ENCODE measurements at places on chromosomes 5 and 9.

GRCh38 chr9:80012557-80013330 lies 441.0 kb downstream of the TLE4 start:
- no peak for DNase-seq

DNA sequence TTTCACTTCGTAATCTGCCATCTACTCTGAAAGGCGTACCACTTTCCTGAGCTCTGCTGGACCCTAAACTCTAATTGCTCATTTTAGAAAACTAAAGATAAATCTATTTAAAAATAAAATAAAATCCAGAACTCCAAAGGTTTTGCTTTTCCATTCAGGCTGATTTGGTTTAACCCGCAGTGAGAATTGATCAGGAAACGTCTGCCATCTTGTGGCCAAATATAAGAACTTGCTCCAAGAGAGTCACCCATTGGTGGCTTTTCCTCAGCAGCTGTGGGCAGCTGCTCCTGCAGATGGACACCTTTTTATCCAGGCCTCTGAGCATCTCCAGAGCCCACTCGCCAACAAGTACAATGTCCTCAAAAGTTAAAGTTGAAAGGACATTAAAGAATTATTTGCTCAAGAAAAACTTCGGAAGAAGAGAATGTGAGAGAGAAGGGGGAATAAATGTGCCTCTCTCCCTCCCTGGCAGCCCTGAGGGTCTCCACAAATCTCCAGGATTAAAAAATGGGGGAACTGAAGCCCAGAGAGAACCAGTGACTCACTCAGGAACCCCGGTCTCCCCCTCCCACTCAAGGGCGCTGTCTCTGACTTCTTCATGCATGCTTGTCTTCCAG lies 4.1 kb downstream of the SAXO1 start:
- DNase-seq: no peak

- no peak for DNase-seq
Measured at GRCh38 chr5:59554501-59554900, 339.0 kb downstream of the PDE4D start.

DNA sequence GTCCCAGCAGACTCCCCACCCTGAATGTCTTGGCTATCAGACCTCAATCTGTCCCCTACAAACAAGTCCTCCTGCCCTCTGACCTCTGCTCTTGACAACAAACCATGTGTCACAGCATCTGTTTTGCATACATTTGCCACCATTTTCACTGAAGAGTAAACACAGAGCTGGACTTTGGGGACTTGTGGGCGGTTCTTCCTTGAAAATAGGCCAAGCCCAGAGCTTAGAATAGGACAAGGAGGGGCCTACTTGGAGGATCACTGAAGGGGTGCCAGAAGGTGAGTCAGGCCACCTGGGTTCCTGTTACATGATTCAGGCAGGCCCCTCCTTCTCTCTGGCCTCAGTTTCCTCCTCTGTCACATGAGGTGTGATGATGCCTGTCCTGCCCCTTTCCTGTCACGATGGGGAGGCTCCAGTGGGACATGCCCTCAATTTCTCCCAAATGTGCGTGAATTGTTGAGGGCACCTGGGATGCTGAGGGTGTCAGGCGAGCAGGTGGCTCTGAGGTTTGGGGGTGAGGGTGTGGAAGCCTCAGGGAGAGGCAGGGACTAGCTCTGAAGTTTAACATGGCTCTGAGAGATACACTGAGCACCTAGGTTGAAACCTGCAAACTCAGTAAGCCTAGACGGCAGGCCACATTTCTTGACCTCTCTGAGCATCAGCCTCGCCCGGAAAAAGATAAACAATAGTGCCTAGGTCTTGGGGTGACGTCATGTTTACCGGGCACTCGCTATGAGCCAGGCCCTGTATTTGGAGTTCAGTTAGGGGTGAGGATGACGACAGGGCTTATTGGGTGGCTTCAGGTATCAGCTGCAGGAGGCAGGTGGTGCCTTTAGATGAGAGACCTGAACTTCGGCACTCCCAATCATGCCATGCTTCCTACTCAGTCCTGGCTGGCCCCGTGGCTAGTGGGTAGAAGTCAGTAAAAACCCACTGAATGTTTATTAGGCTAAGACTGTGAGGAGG lies 107.6 kb upstream of the PITX1 start:
- no peak for DNase-seq

DNA sequence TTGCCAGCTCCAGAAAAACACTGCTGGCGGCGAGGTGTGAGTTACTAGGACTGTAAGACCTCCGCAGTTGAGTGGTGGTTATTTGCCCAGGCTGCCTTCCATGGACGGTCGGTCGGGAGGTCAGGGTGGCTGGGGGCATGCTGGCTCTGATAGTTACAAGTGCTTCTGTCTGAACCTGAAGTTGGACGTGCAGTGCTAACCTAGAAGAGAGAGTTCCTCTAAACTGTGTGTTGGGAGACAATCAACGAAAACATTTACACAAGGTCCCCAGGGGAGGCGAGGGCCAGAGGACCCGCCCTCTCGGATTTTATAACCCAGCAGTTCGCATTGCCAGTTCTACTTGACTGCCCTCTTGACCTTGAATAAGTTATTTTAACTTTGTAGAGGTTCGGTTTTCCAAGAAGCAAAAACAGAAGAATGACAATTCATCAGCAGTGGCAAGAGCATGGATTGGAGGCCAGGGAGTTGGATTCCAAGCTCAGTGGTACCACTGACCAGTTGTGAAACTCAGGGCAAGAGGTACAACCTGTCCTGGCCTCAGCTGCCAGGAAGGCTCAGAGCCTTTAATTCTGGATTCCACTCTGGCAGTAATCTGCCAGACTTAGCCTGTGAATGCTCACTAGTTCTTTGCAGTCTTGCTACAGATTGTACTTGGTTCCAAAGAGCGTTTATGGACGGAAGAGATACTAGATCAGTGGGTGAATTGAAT lies 28.7 kb upstream of the PDE8B start:
- no peak for DNase-seq

DNA sequence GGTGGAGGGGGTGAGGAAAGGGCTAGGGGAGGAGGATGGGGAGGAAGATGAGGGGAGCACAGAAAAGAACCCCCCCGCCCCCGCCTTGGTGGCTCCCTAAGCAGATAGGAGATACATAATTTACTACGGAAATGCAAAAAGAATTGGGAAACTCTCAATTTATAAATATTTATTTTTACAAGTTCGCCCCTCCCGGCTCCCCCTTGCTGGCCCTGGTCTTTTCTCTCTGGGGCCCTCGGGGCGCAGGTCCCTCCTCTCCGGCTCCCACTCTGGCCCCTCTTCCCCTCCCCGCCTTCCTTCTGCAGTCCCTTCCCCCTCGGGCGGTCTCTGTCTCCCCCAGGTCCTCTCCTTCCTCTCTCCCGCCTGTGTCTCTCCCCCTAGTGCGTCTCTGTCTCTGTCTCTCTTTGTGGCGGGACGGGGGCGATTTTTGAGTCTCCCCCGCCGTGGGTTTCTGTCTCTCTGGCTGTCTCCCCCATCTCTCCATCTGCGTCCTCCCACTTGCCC lies 173.6 kb upstream of the IER5L start:
- DNase-seq: no peak

DNA sequence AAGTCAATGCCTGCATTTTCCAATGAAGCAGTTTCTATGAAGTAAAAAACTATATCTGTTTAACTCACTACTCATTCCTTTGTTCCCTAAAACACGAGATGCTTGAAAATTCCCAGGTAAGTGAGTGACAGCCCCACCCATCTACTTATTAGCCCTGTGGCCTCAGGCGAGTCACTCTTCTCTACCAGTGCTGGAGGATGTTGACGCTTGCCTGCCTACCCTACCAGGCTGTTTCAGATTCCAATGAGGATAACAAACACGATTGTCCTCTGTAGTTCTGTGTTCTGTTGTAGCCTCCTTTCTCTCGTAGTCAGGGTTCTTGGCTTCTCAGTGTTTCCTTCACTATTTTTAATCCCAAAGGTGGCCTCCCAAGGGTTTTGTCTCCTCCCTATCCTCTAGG lies 388.8 kb downstream of the KDM4C start:
- no peak for DNase-seq

DNA sequence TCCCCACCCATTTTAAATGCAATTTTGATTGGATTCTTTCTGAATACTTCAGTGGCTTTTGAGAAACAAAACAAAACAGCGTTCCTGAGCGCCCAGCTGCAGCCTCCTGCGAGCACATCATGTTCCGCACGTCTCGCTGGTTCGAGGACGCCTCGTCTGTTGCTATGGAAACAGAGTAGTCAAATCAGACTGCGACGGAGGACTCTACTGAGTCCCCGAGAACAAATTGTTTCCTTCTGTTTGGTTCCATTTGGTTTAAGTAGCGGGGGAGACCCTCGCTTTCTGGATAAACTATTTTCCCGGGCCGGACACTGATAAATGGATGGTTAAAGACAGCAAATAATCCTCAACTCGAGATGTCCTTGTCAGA lies 69.0 kb downstream of the SLC28A3 start:
- no peak for DNase-seq

- DNase-seq: no peak
Measured at GRCh38 chr9:36818965-36819870, 214.8 kb downstream of the PAX5 start.

- DNase-seq: peak; percentile 30
Measured at GRCh38 chr5:179166886-179167841, 107.0 kb downstream of the ZNF354C start.

DNA sequence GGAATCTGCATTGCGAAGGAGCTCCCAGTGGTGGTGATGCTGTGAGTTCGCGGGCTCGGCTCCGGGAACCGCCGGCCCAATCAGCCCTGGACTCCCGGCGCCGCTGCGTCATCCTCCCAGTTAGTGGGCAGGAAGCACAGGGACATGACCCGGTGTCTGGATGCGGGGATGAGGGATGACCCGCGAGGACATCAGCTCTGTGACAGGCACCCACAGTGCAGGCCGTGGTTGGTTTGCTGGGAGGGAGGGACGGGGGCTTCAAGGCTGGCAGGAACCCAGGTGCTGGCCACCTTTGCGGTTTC lies 996 bp downstream of the NXNL2 start:
- no peak for DNase-seq

DNA sequence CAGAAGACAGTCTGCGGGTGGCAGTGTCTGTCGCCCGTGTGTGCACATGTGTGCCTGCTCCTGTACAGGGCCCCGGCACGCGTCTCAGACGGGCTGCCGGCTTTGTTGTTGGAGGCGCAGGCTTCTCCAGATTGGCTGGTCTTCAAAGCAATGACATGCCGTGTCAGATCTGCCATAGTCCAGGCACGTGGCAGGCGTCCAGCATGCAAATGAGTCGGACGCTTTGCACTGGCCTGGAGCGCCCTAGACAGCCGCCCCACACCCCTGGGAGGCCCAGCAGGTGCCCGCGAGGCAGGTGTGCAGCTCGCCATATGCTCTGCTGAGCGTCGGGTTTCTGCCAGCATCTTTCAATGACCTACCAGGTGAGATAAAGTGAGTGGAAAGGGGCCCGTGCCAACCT lies 71.5 kb downstream of the GADD45G start:
- DNase-seq: no peak

GRCh38 chr5:5351288-5351979 lies 71.0 kb upstream of the ICE1 start:
- DNase-seq: no peak

- DNase-seq: no peak
Measured at GRCh38 chr9:87714819-87715218, 11.1 kb upstream of the CTSL start.

GRCh38 chr5:14871214-14872069 lies at the start of gene ANKH:
TSS of gene ANKH (minus strand) at chr5:14871778. CDS start at chr5:14871447, 331 bp downstream.
- DNase-seq: peak; percentile 69

DNA sequence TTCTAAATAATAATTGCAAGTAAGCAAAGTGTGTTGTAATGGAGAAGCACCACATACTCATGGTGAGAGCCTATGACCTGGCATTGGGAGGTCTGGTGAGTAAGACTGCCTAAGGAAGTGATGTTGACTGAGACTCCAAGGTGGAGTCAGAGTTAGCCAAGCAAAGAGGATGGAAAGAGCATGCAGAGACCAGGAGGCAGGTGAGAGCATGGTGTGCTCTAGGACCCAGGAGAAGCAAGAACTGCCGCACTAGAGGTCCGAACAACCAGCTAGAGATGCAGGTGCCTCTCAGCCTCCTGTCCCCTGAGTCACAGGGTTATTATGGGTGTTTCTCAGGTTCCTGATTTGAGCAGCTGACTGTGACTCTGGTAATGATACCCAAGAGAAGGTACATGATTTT lies 27.3 kb downstream of the ANP32B start:
- no peak for DNase-seq

- no peak for DNase-seq
Measured at GRCh38 chr9:109904666-109905065, 124.7 kb downstream of the PALM2AKAP2 start.

DNA sequence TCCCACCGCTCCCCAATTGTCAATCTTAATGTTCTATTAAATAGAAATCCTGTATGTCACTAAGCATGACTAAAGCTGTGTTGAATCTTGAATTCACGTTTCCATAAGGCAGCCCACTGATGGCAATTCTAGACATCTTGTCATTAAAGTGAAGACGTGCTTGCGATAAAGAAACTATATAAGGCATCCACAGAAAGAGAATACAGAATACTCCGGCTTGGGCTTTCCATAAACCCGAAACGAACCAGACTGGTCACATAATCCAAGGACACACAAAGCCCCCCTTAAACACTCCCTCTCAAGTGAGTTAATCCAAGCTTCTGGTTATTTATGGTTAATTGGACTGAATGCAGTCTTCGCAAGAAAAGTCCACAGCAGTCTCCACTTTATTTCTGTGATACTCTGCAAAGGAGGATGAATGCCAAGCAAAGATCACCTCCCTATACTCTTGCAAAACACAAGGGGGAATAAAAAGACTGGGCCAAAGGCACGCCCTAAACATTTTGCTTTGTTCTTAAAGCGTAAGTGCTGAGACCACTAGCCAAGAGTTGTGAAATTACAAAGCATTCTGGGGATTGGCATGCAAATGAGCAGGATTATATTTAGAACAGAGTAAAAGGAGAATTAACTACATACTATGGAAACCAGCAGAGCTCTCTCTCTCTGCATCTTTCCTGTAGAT lies 54.7 kb downstream of the DPYSL3 start:
- DNase-seq: no peak

GRCh38 chr5:165272436-165272835 lies 1767.0 kb downstream of the MAT2B start:
- DNase-seq: no peak

DNA sequence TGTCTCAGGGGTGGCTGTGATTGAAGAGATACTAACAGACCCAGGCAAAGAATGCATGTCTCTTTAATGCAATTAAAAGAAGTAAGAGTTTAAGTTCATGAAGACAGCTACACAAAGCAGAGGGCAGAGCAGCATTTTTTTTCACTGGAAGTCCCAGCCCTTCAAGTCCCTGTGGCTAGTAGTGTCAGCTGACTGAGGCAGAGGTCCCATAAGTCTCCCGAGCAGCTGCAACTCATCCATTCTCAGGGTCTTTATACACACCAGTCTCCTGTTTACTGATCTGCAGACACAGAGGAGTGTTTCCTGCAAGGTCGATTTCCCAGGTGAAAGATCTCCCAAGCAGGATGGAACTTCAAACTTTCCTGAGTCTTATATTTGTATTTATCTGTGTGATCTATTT lies 169.4 kb upstream of the GLRA1 start:
- no peak for DNase-seq
